ENCODE measurements at places on chromosomes 12 and 14.

DNA sequence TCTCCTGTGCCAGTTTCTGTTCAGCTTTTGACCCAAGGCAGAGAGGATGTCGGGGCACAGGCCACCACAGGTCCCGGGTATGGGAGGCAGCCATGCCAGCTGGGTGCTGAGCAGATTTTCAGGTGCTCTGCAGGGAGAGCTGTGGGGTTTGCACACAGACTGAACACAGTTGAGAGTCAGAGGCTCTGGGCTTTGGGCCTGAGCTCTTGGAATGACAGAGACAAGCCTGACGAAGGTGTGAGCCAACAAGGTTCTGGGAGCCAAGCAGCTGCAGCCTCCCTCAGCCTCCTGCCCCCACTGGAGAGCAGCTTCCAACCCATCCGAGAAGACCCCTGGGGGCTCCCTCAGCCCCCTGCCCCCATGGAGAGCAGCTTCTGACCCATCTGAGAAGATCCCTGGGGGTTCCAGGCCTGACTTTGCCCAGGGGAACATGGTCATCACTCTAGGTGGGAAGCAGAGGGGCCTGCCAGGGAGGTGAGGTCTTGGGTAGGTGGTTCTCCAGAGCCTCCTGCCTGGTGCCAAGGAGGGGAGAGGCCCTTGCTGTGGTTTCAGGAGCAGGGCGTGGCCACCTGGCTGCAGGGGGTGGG lies 13.8 kb downstream of the FBRSL1 start:
- DNase-seq: no peak

DNA sequence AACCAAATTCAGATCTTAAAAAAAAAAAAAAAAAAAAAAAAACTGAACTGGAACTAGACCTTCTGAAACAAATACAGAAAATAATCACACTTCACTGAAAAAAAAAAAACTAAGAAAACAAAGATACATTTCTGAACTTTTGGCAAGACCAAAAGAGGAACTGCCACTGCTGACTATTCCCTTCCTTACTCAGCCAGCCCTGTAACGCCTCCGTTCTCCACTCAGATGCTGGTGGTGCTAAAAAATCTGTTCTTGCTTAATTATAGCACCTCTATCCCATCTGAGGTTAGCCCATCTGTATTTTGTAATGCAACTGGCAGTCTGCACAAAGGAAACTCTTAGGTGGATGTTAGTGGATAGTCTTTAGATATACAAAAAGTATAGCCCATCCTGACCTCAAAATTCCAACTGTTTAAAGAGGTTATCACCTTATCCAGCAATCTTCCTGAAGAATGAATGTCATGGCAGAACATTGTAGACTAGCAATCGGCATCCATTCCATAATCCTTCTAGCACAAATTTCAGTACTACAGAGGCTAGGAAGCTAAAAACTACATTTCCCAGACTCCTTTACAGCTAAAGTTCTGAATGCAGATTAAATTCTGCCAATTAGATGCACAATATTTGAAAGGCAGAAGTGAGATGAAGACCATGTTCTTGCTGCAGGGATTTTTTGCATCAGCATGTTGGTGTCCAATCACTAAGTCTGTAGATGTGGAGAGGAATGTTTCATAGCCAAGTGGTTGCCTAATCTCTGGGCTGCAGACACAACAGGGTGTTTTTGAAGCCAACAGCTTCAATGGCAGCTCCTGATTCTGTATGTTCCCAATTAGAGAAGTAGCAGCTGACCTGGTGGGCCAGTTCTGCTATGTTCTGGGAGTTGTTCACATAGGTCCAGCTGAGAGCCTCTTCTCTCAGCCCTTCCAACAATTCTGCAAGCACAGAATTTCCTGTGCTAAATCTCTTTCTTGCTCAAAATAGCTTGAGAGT lies 5.7 kb downstream of the MAP3K9 start:
- no peak for DNase-seq

GRCh38 chr12:19451196-19451595 lies 11.9 kb downstream of the AEBP2 start:
- DNase-seq: no peak

- DNase-seq: no peak
Measured at GRCh38 chr14:56996721-56997399, 186.6 kb upstream of the OTX2 start.

- no peak for DNase-seq
Measured at GRCh38 chr12:105417732-105418131, 87.2 kb downstream of the C12orf75 start.

GRCh38 chr12:1099158-1099557 lies 108.1 kb downstream of the ERC1 start:
- no peak for DNase-seq

GRCh38 chr14:51304438-51304837 lies 64.4 kb downstream of the TMX1 start:
- no peak for DNase-seq

DNA sequence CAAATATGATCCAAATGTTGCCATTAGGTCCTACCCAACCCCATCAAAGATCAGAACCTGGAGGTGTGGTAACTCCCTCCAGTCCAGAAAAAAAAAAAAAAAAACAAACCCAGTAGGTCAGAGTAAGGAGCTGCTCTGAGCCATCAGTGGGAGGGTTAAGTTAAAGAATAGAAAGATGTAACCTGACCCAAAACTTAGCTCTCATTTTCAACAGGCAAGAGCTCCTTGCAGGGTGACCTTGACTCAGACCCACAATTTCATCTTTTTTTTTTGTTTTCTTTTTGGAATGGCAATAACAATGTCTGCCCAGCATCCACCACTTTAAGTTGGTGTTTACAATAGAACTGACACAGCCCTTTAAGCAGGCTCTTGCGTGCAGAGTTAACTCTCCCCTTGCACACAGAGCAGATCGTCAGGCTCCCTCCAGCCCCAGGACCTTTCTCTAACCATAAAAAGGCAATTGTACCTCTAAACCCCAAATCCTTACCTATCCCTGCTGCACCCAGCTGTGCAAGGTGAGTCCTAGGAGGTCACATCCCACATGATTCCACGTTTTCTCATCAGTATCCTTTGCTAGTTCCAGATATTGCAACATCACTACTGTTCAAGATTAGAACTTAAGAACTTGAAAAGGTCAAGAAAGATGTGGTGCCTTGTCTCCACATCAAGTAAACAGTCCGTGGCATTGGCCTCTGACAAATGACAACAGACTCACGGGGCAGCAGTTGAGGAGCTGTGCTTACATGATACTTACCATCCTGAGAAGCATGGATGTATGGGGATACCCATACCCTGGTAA lies 178.6 kb upstream of the EEA1 start:
- no peak for DNase-seq

- DNase-seq: no peak
Measured at GRCh38 chr14:64598404-64598803, 48.6 kb downstream of the PPP1R36 start.

DNA sequence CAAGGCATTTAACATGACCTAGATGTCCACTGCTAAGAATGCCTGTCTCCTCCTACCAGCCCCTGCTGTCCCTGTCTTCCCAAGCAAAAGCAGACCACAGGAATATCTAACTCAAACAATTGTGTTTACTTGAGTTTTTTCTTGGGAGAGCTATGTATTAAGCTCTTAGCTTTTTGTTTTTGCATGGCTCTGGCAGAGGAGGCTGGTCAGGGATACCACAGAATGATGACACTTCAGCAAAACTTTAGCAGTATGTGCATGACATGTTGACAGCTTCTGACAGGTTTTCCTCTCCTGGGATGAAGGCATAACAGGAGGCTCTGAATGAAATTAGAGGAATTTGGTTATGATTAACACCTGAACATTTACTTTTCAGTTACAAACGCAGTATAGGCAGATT lies 6.9 kb downstream of the TMBIM6 start:
- no peak for DNase-seq

GRCh38 chr12:3750616-3751015 lies 2.3 kb downstream of the CRACR2A start:
- DNase-seq: no peak

DNA sequence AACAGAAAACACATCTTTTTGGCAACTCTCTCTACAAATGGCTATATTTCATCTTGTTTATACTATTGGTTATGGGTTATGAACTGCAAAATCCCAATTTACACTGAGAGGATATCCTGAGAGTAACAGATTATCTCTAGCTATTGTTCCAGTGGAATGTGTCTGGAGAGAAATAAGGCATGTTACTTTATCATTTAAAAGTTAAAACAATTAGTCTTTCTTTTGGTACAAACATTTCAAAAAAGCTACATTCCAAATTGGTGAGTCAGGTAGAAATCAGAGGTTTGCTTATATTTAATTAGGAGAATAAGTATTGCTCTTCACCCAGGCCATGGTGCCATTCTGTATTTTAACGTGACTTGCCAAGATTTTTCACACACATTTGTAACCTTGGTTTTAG lies 411.6 kb downstream of the CCER1 start:
- no peak for DNase-seq

- DNase-seq: no peak
Measured at GRCh38 chr12:6026998-6027397, 81.9 kb upstream of the ANO2 start.

GRCh38 chr14:34175574-34175973 lies 224.7 kb upstream of the EGLN3 start:
- DNase-seq: no peak
